Hypothalamus (tissue), 51 donors: ENCODE measurements at places on chromosomes 1 and 21.
A peak's percentile ranks its signal among the peaks of the same experiment; 100 is the strongest.

DNA sequence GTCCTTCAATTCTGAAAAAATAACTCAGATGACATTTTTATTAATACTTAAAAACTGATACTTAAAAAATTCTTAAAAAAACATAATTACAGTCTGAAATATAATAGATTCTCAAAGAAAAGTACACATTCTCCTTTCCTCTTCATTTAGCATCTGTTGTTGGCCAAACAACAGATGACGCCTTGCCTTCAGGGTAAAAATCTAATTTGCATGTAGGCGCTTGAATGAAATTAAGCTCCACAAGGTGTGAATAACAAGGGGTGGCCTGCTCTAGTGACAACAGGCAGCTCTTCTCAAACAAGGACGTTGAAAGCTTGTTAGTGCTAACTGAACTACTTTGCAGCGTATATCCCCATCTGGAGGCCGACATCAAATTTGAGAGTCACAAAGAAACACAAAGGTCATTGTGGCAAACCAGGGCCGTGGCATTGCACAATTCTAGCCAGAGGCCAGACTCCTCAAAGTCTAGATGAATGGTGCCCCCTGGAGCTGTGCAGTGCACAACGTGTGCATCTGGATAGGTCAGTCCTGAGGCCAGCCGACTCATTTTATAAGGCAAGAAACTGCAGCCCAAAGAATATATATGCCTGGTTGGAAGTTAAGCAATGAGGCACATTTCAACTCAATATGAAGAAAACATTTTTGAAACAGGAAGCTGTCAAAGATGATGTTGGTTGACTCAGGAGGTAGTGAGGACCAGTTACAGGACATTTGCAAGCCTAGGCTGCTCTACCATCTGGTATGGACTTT, 459.2 kb upstream of the RUNX1 start:
- DNase-seq, result no peak

- DNase-seq, result no peak
These were observed 133.7 kb upstream of the KCNK1 start for GRCh38 chr1:233480198-233480597.

DNA sequence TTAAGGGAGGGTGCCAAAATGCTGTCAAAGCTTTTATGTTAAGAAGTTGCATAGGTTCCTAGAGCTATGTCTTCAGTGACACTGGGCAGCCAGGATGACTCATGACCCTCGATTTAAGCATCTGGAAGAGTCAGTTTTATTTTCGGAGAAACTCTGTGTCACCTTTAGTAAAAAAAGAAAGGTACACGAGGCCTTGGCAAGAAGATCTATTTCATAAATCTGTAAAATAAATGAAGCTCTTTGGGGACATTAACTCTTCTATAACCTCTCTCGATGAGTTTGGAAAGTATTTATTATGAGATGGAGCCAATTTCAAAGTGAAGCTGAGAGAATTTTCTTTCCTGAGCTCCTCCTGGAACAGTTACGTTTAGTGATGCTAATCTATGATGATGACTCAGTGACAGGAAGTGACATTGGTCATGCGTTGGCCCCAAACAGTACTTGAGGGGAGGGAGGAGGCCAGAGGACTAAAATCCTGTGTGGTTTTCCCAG, 156.5 kb downstream of the HLX start:
- DNase-seq, result no peak

GRCh38 chr1:193014400-193014799, 44.8 kb downstream of the UCHL5 start:
- DNase-seq, result no peak

GRCh38 chr1:62131093-62131725, 63.4 kb upstream of the L1TD1 start:
- peak; percentile 26 for DNase-seq

DNA sequence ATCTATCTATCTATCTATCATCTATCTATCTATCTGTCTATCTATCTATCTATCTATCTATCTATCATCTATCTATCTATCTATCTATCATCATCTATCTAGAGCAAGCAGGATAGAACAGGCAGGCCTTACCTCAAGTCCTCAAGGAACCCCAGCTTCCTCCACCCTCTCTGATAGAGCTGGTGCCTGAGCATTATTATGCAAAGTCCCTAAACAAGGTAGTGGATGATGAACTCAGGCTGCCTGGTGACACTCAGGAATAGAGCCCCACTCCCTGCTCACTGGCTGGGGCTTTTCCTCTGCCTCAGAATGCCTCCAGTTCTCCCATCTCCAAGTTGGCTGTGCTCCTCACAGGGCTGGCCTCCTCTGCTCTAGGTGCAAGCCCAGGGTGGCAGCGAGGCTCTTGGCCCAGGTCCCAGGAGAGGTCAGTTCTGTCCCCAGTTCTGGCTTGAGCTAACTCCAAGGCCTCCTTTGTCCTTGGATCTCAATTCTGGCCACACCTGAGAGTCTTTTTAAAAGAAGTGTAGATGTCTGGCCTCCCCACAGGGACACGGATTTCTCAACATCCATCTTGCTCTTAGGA, 60.2 kb downstream of the PCP4 start:
- DNase-seq, result peak; percentile 2
